ENCODE measurements at places on chromosomes 4 and X.

DNA sequence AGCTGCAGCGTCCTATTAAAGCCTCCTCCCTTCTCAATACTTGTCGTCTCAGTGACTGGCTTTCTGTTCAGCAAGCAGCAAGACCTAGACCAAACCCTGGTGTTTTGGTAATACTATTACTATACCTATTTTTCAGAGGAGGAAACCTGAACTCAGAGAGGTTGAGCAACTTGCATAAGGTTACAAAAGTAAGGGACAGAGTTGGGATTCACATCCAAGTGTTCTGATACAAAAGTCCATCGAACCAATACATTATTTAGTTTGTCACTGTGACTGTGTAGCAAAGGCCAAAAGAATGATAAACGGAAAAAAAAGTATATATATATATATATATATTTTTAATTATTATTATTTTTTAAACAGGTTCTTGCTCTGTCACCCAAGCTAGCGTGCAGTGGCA, 29.9 kb upstream of the KLHL8 start:
- no peak for DNase-seq

GRCh38 chr4:67954890-67955289, 8.4 kb downstream of the TMPRSS11A start:
- no peak for DNase-seq

DNA sequence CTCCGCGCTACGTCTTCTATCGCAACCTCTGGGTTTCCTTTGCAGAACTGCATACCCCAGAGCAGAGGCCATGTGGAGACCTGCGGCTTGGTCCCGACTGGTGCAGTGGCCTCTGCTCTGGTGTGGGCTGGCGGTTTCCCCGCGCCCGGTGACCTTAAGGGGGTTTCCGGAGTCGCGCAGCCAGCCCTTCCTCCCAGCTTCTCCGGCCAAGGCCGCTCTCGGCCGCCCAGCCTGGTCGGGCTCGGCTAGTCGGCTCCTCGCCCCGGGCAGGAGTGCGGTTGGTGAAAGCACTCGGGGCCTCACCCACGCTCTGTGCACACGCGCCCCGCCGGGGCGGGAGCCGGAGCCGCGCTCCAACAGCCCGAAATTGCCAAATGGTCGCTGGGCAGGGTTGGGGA, 84.9 kb downstream of the BCOR start:
- no peak for DNase-seq

DNA sequence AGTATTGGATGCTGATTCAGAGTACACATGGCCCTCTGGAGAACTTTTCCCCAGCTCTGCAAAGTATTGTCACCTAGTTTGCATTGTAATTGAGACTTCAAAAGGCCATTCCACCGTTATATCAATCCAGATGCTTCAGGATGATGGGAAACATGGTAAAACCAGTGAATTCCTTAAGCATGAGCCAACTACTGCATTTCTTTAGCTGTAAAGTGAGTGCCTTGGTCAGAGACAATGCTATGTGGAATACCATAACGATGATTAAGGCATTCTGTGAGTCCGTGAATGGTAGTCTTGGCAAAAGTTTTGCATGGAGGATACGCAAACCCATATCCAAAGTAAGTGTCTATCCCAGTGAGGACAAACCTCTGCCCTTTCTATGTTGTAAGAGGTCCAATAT, 355.2 kb downstream of the DCAF12L2 start:
- DNase-seq: no peak

DNA sequence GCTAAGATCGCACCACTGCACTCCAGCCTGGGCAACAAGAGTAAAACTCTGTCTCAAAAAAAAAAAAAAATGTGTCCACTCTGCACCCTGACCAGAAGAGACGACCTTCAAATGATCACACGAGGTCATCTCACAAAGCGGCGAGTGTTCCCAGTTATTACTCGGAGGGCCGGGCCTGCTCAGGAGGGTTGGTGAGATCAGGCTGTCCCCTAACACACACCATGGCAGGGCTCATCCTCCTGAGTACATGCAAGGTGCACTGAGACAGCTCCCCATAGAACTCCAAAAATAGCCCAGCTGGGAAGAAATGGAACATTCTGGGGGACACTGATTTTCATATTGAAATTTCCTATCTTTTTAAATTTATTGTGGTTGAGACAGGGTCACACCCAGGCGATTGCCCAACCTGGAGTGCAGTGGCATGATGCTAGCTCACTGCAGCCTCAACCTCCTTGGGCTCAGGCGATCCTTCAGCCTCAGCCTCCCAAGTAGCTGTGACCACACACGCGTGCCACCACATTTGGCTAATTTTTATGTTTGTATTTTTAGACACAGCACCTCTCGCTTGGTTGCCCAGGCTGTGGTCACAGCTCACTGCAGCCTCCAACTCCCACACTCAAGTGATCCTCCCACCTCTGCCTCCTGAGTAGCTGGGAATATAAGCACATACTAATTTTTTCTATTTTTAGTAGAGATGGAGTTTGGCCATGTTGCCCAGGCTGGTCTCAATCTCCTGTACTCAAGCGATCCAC, 51.5 kb downstream of the DHRSX start:
- DNase-seq: no peak

- DNase-seq: peak; percentile 77
Measured at GRCh38 chrX:123943488-123943887, 18.0 kb upstream of the STAG2 start.

DNA sequence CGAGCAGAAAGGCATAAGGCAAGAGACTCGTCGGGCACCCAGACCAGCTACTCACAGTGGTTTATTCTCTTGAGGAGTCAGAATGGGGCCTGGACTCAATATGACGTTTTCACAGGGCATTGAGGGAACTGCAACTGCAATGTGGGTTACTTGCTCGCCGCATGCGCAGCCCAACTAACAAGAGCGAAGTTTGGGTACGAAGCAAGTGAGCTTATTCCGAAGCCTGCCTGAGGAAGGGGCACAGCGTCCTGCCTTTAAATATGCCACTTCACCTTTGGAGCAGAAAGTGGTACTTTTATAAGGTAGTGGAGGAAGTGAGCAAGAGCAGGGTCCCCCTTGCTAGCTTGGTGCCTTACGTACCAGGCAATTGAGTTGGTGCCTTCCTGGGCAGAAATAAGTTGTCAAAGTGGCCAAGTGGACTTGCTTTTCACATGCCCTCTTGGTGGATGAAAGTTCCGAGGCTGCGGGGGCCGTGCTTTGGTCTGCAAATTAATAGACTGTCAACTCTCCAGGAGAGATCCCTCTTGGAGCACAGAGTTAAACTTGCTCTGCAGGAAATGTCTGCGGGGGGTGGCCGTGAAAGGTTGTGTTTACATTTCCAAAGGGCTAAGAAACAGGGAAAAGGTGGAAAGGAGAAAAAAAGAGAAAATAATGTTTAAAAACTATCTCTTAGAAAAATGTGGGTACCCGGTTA, 480.4 kb downstream of the TRIML1 start:
- no peak for DNase-seq

Measured in HAP-1 (cell line).